Spinal cord (tissue), 10 donors: ENCODE measurements at places on chromosomes 16 and 17. TPM values are rescaled to one million over a fixed set of nuclear protein-coding genes. Genes with fewer than 3 reads are reported as not detected.

DNA sequence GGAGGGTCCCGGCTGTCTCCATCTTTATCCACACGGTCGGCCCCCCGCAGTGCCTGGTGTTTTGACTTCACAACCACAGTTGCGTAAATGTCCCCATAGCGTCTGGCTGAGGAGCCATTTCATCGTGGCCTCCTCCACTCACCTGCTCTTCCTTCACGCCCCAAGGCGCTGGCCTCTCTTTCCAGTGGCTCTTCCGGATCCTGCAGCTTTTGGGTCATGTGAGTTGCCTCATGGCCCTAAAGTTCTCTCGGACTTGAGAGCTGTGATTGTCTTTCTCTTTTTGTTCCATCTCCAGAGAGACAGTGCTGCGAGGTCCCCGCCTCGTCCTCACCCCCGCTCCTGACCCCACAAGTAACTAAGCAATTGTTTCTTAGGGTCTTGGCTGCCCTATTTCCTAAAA is 22.7 kb downstream of the FLYWCH1 start:
- no peak overlapping the region for H3K27ac ChIP-seq
- H3K4me3 ChIP-seq, result no peak overlapping the region
- no peak for DNase-seq
- peaks cover 96% of the 10 kb centered on the region for H3K36me3 ChIP-seq

DNA sequence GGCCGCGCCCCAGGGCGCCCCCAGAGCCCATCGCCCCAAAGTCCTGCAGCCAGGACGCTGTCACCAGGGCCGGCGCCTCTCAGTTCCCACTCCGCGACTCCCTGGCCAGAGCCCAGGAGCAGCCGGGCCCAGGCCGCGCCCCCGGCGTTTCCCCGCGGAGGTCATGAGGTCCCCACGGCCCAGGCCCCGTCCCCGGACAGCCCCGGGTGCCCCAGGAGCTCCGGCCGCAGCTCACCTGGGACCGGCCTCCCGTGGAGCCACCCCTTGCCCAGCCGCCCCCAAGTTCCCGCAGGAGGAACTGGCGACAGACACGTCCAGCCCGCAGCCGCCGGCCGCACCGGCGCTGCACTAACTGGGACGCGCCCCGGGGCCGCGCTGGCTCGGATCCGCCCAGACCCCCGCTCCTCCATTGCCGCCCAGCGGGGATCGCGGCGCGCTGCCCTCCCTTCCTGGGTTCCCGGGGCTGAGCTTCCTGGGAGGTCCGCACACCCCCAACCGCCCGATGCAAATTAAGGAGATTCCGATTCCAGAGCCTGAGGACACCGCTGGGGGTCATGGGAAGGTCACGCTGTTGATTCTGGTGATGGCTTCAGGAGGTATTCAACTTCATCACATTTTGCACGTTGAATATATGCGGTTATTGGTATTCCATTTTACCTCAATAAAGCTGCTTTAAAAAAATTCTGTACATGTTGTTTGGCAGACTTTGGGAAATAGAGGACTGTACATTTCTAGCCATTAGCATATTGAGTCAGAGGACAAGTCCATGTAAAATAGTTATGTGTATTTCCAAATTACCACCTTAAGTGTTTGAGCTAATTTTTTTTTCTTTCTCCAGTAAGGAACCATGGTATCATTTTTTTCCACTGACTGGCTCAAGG is 9.9 kb downstream of the AHSP start:
- H3K27me3 ChIP-seq, result peaks cover 2% of the 10 kb centered on the region
- peak; percentile 55 for DNase-seq
- peaks cover 5% of the 10 kb centered on the region for H3K4me1 ChIP-seq
- no peak overlapping the region for H3K27ac ChIP-seq
- H3K36me3 ChIP-seq, result no peaks in the 10 kb centered on the region

DNA sequence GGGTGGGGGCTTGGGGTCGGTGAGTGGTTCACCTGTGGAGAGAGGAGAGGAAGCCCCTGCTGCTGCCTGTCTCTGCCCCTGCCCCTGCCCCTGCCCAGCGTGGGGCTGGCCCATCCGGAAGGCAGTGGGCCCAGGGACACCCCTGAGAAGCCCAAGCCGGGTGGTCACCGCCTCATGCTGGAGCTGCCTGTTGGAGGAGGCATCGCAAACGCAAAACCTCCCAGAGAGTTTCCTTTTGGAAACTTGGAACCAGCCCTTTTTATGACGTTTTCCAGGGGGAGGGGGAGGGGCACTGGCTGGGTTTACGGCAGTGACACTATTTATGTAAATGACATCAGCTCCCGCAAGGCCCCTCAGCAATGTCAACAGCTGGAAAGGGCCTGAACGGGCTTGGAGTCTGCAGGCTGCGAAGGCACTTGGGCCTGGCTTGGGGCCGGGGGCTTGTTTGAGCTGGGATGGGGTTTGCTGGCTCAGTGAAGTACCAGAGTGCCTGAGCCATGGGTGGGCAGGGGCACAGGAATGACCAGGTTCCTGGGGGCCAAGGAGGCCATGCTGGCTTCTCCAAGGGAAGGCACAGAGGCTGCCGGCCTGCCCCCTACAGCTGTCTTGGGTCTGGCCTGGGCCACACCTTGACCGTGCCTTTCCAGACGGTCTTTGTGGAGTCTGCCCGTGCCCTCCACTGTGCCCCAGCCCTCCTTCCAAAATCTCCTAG is 219.5 kb downstream of the NTN1 start:
- peaks cover 20% of the 10 kb centered on the region for H3K36me3 ChIP-seq
- peaks cover 93% of the 10 kb centered on the region for H3K4me1 ChIP-seq
- no peak for DNase-seq
- H3K4me3 ChIP-seq, result peak overlapping the region; percentile 24

- H3K4me1 ChIP-seq, result peaks cover 42% of the 10 kb centered on the region
- peak overlapping the region; percentile 75 for H3K27ac ChIP-seq
- no peak for DNase-seq
- H3K36me3 ChIP-seq, result peaks cover 77% of the 10 kb centered on the region
Measured at GRCh38 chr16:648071-648780, 939 bp upstream of the WDR90 start.

GRCh38 chr16:23072769-23073549 is 76.3 kb downstream of the USP31 start:
- H3K27me3 ChIP-seq, result no peaks in the 10 kb centered on the region
- no peak overlapping the region for H3K27ac ChIP-seq
- H3K4me1 ChIP-seq, result peaks cover 6% of the 10 kb centered on the region
- H3K36me3 ChIP-seq, result peaks cover 49% of the 10 kb centered on the region

DNA sequence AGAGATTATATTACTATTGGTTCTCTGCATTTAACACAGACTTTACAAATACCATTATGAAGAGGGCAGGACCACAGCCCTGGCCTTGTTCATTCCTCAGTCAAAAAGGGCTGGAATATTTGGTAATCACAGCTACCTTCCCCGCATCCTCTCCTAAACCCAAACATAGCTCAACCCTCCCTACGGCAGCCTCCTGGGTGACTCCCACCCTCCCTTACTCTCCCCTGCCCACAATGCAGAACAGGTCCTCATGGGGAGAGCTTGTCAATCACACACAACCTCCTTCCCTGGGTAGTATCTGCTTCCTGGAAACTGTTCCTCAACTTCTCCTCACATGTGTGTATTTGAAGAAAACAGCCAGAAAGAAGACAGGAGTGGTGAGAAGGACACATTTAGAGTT is 224.2 kb downstream of the C16orf78 start:
- no peaks in the 10 kb centered on the region for H3K36me3 ChIP-seq
- H3K27me3 ChIP-seq, result no peaks in the 10 kb centered on the region
- no peak overlapping the region for H3K27ac ChIP-seq
- H3K4me1 ChIP-seq, result peaks cover 40% of the 10 kb centered on the region
- H3K4me3 ChIP-seq, result no peak overlapping the region
- no peak for DNase-seq

- H3K36me3 ChIP-seq, result no peaks in the 10 kb centered on the region
- no peak for DNase-seq
- no peaks in the 10 kb centered on the region for H3K27me3 ChIP-seq
- H3K4me1 ChIP-seq, result peaks cover 17% of the 10 kb centered on the region
- peak overlapping the region; percentile 7 for H3K27ac ChIP-seq
Measured at GRCh38 chr16:24983561-24983960, 31.6 kb downstream of the ARHGAP17 start.

- peaks cover 8% of the 10 kb centered on the region for H3K4me1 ChIP-seq
- no peak for DNase-seq
- H3K36me3 ChIP-seq, result no peaks in the 10 kb centered on the region
- H3K4me3 ChIP-seq, result no peak overlapping the region
- no peaks in the 10 kb centered on the region for H3K27me3 ChIP-seq
- no peak overlapping the region for H3K27ac ChIP-seq
Measured at GRCh38 chr17:79902146-79902791, 63.0 kb upstream of the CBX4 start.

GRCh38 chr17:2939714-2940351 is 123.6 kb downstream of the OR1D5 start:
- H3K27ac ChIP-seq, result peak overlapping the region; percentile 54
- H3K27me3 ChIP-seq, result no peaks in the 10 kb centered on the region
- no peaks in the 10 kb centered on the region for H3K36me3 ChIP-seq
- no peak overlapping the region for H3K4me3 ChIP-seq
- peaks cover 27% of the 10 kb centered on the region for H3K4me1 ChIP-seq
- no peak for DNase-seq

GRCh38 chr16:12462426-12463280 is 341.0 kb downstream of the CPPED1 start:
- H3K4me3 ChIP-seq, result no peak overlapping the region
- peaks cover 2% of the 10 kb centered on the region for H3K36me3 ChIP-seq
- DNase-seq, result no peak
- H3K4me1 ChIP-seq, result peaks cover 3% of the 10 kb centered on the region
- H3K27me3 ChIP-seq, result no peaks in the 10 kb centered on the region

- no peak for DNase-seq
- H3K4me3 ChIP-seq, result peak overlapping the region; percentile 39
- H3K36me3 ChIP-seq, result peaks cover 4% of the 10 kb centered on the region
- peaks cover 61% of the 10 kb centered on the region for H3K27me3 ChIP-seq
Measured at GRCh38 chr16:54927125-54928015, 3.3 kb upstream of the IRX5 start.

DNA sequence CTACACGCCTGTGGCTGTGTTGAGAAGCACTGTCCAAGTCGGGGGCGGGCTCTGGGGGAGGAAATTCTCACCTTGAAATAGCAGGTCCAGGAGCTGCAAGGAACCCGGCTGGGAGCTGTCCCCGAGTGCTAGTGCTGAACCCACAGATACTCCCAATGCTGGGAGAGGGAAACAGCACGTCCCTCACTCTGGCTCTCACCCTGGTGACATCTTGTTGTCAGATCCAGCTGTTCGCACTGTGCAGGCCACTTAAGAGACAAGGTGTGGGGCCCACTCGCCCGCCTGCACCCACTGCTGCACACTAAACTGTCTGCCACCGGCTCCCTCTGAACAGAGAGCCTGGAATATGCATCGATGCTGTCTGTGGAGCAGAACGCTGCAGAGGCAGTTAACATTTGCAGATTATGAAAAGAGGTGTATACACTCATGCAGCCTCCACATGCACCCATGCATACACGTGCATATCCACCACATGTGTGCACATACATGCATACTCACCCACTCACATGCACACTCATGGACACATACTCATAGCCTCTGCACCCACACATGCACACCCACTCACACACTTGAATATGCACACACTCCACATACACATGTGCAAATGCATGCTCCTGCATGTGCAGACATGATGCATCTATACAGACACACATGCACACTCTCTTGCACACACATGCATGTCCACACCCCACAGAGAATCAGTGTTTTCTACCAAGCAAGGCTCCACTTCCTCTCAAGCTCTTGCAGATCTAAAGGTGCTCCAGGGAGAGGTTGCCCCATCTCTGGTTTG is 42.0 kb downstream of the MGAT5B start:
- H3K4me1 ChIP-seq, result peaks cover 40% of the 10 kb centered on the region
- DNase-seq, result no peak
- no peak overlapping the region for H3K27ac ChIP-seq
- H3K4me3 ChIP-seq, result no peak overlapping the region

GRCh38 chr16:16188827-16189226 is 34.5 kb downstream of the ABCC6 start:
- no peaks in the 10 kb centered on the region for H3K4me1 ChIP-seq
- H3K36me3 ChIP-seq, result no peaks in the 10 kb centered on the region
- no peak for DNase-seq
- no peak overlapping the region for H3K27ac ChIP-seq

DNA sequence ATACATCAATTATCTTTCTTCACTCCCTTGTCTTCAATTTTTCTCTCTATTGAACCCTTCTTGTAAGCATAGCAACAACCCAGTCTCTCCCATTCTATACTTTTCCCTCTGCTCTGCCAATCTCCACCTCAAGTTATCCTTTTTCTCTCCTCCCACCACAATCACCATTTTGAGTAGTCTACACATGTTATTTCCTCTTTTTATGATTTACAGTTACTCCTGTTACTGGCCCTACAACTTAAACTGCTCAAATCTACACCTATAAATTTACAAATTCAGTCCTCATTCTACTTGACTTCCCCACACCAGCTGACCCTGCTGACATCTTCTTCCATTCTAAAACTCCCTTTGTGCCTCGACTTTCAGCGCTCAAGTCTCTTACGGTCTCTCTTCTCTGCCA is 84.6 kb downstream of the SPAG9 start:
- peaks cover 6% of the 10 kb centered on the region for H3K4me1 ChIP-seq
- H3K27ac ChIP-seq, result peak overlapping the region; percentile 94
- no peaks in the 10 kb centered on the region for H3K27me3 ChIP-seq
- DNase-seq, result no peak

DNA sequence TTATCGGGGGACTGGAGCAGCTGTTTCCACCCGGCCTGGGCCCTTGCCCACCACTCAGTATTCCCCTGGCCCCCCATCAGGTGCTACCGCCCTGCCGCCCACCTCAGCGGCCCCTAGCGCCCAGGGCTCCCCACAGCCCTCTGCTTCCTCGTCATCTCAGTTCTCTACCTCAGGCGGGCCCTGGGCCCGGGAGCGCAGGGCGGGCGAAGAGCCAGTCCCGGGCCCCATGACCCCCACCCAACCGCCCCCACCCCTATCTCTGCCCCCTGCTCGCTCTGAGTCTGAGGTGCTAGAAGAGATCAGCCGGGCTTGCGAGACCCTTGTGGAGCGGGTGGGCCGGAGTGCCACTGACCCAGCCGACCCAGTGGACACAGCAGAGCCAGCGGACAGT is 6.1 kb upstream of the TMEM88 start:
- H3K27ac ChIP-seq, result no peak overlapping the region
- peaks cover 38% of the 10 kb centered on the region for H3K4me1 ChIP-seq
- H3K4me3 ChIP-seq, result no peak overlapping the region
- H3K27me3 ChIP-seq, result no peaks in the 10 kb centered on the region

- H3K36me3 ChIP-seq, result peaks cover 2% of the 10 kb centered on the region
- no peaks in the 10 kb centered on the region for H3K27me3 ChIP-seq
- peak overlapping the region; percentile 51 for H3K27ac ChIP-seq
- H3K4me1 ChIP-seq, result peaks cover 56% of the 10 kb centered on the region
- no peak overlapping the region for H3K4me3 ChIP-seq
Measured at GRCh38 chr16:53094013-53094630, 39.3 kb downstream of the CHD9 start.

DNA sequence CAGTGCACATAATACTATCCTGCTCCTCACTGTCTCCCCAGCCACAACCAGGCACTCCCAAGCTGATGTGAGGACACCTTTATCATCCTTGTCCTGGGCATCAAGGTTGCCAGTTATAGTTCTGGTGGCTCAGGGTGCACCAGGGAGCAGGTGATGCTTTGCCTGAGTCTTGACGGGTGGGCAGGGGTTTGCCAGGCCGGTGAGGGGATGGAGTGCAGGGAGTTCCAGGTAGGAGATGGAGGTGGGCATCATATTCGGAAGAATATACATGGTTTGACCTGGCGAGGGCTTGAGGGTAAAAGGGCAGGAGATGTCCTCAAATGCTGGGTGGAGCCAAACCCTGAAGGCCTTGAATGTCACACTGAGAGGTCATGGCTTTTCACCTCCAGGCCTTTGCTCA is 115.8 kb upstream of the CRHR1 start:
- H3K4me3 ChIP-seq, result no peak overlapping the region
- no peaks in the 10 kb centered on the region for H3K27me3 ChIP-seq
- H3K4me1 ChIP-seq, result no peaks in the 10 kb centered on the region
- DNase-seq, result no peak
- no peak overlapping the region for H3K27ac ChIP-seq

The KRTAP4-2 gene
- not detected for polyA plus RNA-seq

The SYNRG gene
- 33.6 TPM for polyA plus RNA-seq

The MILR1 gene
- 5.6 TPM for polyA plus RNA-seq

The CCL8 gene
- not detected for polyA plus RNA-seq

The CETP gene
- polyA plus RNA-seq, result 3.9 TPM

The KIF1C gene
- polyA plus RNA-seq, result 56.0 TPM
